ENCODE measurements at places on chromosomes 6 and 20.
A peak's percentile ranks its signal among the peaks of the same experiment; 100 is the strongest.

DNA sequence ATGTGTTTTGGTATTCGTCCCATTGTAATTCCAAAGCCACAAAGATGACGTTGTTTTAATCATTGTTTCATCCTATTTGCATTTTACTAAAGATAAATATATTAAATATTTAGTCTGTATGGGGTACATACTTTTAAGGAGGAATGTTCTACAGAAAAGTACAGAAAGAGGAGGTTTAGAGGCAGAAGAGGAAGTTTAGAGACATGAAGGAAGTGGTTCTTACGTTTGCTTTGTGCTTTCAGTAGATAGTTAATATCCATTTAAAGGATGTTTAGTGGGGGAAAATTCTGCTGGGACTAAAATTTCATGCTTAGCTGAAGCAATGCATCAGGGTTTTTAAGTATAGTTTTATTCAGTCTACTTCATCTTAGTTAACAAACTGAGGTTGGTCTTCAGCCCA lies 116.6 kb downstream of the CRYBG1 start:
- no peak for DNase-seq

- DNase-seq = no peak
Measured at GRCh38 chr6:35363293-35363750, 21.0 kb downstream of the PPARD start.

DNA sequence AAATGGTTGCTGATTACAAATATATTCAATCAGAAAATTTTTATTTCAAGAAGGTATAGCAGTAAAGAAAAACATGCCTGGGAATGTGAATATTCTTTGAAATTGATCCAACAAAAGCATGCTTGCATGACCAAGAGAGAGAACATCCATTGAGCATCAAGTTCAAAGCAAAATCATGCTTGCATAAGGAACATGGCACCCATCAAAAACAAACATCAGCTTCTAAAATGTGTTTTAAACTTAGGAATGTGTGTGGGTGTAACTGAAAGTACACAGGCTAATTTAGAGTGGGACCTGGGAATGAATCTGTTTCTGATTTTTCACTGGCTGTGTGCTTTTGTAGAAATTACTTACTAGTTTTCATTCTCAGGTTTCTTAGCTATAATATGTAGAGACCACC lies 5.6 kb downstream of the SLC17A5 start:
- no peak for DNase-seq

- DNase-seq = no peak
Measured at GRCh38 chr20:39259010-39259803, 297.1 kb downstream of the DHX35 start.

GRCh38 chr6:67252663-67253062 lies 1382.4 kb upstream of the ADGRB3 start:
- no peak for DNase-seq

GRCh38 chr20:63541371-63541770 lies 4.2 kb upstream of the PTK6 start:
- DNase-seq = no peak

DNA sequence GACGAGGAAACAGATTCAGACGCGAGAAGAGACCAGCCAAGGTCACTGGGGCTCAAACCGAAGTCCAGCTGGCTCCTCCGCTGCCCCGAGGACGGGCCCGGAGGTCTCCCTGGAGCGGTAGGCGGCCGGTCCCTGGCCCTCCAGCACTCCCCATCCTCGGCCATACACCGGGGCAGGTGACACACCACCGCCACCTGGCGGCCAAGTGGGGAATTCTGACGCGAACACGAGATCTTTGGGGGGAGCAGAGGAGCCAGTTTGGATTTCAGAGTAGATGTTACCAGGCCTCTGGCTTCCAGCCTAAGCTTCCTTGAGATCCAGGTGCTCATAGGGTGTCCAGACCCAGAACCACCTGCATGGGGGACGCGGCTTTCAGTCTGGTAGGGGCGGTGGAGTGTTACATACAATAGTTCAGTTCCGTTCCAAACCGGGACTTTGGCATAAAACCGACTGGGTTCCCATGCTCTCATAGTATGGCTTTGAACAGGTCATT lies 16.1 kb downstream of the BPIFB1 start:
- DNase-seq = peak; percentile 74

- DNase-seq = no peak
Measured at GRCh38 chr6:144104488-144104887, 9.1 kb upstream of the SF3B5 start.

- DNase-seq = no peak
Measured at GRCh38 chr20:34680586-34681175, 3.8 kb upstream of the PIGU start.

- peak; percentile 40 for DNase-seq
Measured at GRCh38 chr6:36839749-36840431, 646 bp upstream of the CPNE5 start.

- no peak for DNase-seq
Measured at GRCh38 chr20:23358563-23358906, 3.4 kb upstream of the GZF1 start.

- DNase-seq = peak; percentile 33
Measured at GRCh38 chr20:38725931-38726803, 1.9 kb downstream of the SLC32A1 start.

DNA sequence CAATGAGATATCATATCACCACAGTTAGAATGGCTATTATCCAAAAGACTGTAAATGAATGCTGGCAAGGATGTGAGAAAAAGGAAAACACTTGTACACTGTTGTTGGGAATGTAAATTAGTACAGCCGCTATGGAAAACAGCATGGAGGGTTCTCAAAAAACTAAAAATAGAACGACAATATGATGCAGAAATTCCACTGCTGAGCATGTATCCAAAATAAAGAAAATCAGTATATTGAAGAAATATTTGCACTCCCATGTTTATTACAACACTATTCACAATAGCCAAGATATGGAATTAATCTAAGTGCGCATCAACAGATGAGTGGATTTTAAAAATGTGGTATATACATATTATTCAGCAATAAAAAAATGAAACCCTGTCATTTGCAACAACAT lies 898.9 kb upstream of the MAN1A1 start:
- DNase-seq = no peak

DNA sequence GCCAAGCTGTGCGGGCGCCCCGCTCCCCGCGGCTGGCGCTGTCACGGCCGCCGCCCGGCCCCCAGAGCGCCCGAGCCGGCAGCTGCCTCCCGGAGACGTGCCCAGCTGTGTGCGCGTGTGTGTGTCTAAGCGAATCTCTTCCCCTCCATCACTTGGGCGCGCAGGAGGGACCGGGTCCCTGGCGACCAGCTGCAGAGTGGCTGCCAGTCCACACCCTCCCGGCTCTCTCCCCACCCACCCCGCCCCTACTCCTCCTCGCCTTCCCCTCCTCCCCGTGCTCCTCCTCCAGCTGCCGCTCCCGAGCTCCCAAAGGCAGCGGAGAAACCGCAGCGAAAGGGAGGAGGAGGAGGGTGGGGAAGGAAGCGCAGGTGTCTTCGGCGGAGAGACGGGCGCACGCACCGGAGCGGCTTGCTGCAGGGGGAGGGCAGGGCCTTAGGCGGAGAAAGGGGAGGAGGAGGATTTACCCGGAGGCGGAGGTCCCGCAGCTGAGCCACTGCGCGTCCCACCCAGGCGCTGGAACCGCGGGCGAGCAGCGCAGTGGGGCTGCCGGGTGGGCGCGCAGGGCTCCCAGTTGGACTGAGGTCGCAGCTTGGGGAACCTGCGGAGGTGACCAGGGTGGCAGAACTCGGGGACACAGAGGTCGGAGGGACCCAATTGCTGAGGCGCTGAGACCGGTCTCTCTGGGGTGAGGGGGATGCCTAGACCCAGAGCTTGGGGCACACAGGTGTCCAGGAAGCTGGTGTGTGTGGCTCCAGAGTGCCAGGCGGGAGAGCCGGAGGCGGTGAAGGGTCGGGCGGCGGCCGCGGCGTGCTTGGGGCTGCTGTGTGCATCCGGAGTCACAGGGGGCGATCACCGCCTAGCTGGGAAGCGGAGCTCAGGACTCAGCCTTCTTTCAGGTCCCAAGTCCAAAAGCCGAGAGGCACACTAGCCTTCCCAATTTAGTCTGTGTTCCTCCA lies at the start of gene HS3ST5:
TSS of gene HS3ST5 (minus strand) at position 198 of the 956 bp plus-strand sequence. CDS start 280,178 bp downstream, outside the sequence.
- DNase-seq = no peak

GRCh38 chr6:144155529-144155928 lies 5.2 kb downstream of the STX11 start:
- no peak for DNase-seq

DNA sequence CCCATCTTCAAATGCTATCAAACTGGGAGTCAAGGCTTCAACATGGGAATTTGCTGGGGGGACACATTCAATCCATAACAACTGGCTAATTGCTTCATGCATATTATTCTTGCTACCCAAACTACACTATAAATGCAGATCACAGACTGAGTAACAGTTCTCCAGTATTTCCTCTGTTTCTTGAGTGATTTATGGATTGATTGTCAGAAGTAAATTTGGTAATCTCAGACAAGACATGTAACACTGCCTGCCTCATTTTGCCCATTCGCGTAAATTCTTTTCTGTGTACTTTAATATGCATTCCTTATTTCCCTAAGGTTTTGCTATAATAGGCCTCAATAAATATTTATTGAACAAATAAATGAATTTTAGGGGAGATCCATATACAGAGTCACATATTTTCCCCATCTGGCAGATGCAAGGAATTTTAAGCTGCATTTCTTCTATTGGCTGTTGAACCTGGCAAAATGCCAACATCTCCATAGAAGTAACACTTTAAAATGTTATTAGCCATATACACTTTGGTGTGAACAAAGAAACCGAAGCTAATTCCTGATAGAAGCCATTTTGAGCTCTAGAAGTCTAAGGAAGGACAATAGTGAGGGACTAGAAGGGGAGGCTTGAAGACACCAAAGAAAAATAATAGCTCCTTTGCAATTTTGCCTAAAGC lies 98.2 kb downstream of the QRSL1 start:
- no peak for DNase-seq

GRCh38 chr6:163324326-163324687 lies 90.2 kb upstream of the QKI start:
- DNase-seq = no peak

GRCh38 chr6:139027620-139028182 lies 844 bp upstream of the ABRACL start:
- DNase-seq = peak; percentile 34

DNA sequence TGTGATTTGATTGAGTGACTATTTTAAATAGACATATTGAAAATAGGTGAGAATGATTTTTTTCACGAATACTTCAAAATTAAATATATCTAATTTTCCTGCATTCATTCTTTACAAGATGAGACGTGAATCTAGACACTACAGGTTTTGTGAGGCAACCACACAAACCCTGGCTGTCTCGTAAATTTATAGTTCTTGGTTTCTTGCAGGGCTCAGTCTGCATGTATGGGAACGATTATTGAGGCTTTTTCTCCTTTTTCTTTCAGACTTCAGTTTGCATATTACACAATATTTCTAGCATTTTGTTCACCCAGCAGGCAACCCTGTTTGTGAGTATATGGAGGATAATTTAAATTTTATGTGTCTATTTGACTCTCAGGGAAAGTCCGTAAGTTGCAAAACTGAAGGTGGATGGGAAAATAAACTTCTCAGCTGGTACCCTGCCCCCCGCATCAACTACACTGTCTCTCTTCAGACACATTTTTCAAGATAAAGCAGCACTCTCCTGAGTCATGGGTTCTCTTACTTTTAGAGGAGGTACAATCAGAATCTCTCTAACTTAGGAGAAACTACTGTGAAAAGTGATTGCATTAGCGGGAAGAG lies 1349.3 kb downstream of the GRIK2 start:
- DNase-seq = no peak

DNA sequence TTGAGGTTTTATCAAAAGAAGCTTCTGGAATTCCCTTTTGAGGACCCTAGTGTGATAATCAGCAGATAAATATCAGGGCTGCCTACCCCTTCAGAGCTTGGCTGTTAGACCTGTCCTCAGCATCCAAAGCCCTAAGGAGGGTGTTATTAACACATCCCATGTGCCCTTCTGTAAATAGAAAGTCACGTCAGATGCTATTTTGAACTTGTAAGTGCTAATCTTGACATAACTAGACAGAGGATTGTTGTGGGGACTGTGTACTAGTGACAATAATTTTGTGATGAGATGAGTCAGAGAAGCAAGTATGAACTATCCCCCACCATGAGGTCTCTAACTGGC lies 4.9 kb upstream of the LAMA4 start:
- no peak for DNase-seq

GRCh38 chr6:155328539-155329459 lies 14.5 kb upstream of the TFB1M start:
- no peak for DNase-seq

DNA sequence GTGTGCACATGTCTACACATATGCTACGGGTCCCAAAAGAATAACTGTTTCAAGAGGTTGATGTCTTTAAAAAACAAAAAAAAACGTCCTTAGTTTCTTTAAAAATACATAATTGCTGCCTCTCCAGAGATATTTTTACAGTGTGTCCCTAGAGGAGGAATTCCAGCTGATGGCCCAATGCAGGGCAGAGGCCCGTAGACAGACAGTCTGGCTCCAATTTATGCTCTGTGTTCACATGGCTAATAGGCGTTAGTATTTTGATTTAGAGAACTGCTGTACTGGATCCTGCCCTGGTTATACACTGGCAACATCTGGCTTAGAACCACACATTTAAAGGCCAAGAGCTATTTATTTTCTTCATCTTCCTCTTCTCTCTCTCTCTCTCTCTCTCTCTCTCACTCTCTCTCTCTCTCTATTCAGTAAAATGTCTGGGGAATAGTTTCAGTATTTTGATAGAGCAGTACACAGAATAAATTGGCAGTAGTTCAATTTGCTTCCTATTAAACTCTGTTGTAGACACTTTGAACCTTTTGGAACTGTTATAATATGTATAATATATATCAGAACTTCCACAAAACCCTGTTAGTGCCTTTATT lies 260.6 kb downstream of the EYA4 start:
- no peak for DNase-seq

DNA sequence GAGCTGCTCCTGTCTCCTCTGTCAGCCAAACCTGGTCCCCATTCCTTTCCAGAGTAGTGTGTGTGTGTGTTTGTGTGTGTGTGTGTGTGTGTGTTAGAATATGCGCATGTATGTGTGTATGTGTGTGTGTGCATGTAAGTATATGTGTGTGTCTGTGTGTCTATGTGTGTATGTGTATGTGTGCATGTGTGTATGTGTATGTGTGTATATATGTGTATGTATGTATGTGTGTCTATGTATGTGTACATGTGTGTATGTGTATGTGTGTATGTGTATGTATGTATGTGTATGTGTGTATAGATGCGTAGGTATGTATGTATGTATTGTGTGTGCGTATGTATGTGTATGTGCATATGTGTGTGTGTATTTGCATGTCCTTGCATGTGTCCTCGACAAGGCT lies 79.5 kb downstream of the AGPAT4 start:
- no peak for DNase-seq

DNA sequence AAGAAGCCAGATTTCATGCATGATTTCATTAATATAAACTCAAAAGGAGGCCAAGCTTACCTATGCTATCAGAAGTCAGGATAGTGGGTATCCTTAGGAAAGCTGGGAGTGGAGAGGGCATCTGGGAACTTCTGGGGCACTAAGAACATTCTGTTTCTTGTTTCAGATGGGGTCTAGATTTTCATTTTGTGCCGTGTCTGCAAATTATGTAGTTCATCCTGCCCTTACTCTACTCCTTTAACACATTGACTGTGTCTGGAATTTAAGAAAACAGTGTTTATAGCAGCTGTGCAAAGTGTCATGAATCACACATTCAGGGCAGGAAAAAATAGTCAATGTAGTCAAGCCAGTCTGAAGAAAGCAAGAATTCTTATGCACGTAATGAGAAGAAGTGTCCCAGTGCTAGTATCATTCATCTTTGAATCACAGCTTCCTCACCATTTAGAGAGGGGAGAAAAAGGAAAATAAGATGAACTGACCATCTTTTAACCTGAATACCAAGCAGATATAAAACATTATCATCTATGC lies 11.6 kb upstream of the SPTLC3 start:
- no peak for DNase-seq
